ENCODE measurements at places on chromosomes 4 and X. TPM values are rescaled to one million over a fixed set of nuclear protein-coding genes. Genes with fewer than 3 reads are reported as not detected.

- no peak for DNase-seq
- H3K36me3 ChIP-seq: no peaks in the 10 kb centered on the region
- H3K4me3 ChIP-seq: no peak within 1 kb of the TSS
- H3K27me3 ChIP-seq: peaks cover 64% of the 10 kb centered on the region
Measured at GRCh38 chr4:153788413-153789276, at the start of gene SFRP2. TSS of gene SFRP2 (minus strand) at chr4:153789083. CDS start at chr4:153788835, 248 bp downstream.

- H3K27ac ChIP-seq: no peak overlapping the region
- no peaks in the 10 kb centered on the region for H3K4me1 ChIP-seq
- no peak overlapping the region for H3K4me3 ChIP-seq
- no peaks in the 10 kb centered on the region for H3K36me3 ChIP-seq
- DNase-seq: no peak
Measured at GRCh38 chr4:154559141-154559493, 3.7 kb upstream of the FGB start.

NXF2 gene
- polyA plus RNA-seq: not detected

DNA sequence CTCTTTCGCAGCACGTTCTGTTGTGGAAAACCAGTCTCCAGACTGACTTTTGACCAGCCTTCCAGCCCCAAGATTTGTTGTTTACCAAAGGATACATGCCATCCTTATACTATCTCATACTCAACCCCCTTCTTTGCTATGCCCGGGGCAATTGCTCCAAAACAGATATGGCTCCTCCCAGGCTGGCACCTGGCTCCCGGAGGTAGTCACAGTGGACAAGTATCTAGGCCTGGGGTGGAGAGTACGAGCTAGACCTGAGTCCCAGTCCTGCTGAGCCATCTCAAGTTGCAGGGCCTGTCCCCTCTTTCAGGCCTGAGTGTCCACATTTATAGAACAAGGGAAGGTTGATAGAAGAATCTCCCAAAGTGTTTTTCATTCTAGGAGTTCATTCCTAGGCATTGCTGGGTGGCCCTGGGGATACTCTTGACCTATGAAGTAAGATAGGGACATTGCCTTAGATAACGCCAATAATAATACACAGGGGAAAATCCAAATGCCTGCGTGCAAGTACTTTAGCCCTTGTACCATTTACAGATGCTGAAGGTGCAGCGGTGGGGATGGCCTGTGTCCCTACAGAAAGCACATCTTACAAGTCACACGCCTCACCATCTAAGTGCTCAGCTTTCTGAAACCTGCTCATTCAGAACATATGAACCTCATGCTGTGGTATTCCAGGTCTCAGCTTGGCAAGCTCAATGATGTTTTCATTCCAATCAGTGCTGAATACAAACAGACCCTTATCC is 136.7 kb upstream of the MAMLD1 start:
- no peaks in the 10 kb centered on the region for H3K4me1 ChIP-seq
- H3K4me3 ChIP-seq: no peak overlapping the region

BRS3 gene
- not detected for polyA plus RNA-seq

- H3K36me3 ChIP-seq: peaks cover 8% of the 10 kb centered on the region
- H3K4me1 ChIP-seq: no peaks in the 10 kb centered on the region
- no peaks in the 10 kb centered on the region for H3K27me3 ChIP-seq
- H3K27ac ChIP-seq: no peak overlapping the region
- H3K4me3 ChIP-seq: no peak overlapping the region
Measured at GRCh38 chrX:130413415-130413814, 11.6 kb downstream of the RBMX2 start.

MAGEA6 gene
- polyA plus RNA-seq: not detected

NUDT10 gene
- 0.91 TPM for polyA plus RNA-seq

DNA sequence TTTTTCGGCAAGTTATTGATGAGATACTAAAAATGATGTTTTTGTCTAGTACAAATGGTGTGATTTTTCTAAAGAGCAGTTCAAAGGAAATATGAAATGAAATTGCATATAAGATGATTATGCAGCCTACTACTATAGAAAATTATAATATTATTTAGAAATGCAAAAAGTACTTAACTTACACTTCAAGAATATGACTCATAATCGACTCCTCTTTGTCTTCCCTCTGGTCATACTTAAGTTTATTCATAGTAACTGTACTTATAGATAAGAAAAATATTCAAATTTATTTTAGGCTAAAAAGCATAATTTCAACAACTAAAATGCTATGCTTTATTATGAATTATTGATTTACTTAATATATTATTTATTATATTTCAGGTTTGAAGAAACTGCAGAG is 33.2 kb downstream of the CEP44 start:
- H3K27me3 ChIP-seq: no peaks in the 10 kb centered on the region
- H3K27ac ChIP-seq: no peak overlapping the region
- no peak overlapping the region for H3K4me3 ChIP-seq
- H3K36me3 ChIP-seq: no peaks in the 10 kb centered on the region
- H3K4me1 ChIP-seq: peaks cover 2% of the 10 kb centered on the region
- DNase-seq: peak; percentile 36

GRCh38 chr4:152880263-152880662 is 55.9 kb upstream of the FHDC1 start:
- H3K27ac ChIP-seq: no peak overlapping the region
- H3K4me1 ChIP-seq: no peaks in the 10 kb centered on the region
- no peaks in the 10 kb centered on the region for H3K27me3 ChIP-seq
- no peak for DNase-seq

- H3K27ac ChIP-seq: peak overlapping the region; percentile 62
- peaks cover 5% of the 10 kb centered on the region for H3K4me1 ChIP-seq
- DNase-seq: peak; percentile 85
- H3K4me3 ChIP-seq: no peak overlapping the region
Measured at GRCh38 chr4:114349543-114350175, 248.9 kb upstream of the UGT8 start.

DNA sequence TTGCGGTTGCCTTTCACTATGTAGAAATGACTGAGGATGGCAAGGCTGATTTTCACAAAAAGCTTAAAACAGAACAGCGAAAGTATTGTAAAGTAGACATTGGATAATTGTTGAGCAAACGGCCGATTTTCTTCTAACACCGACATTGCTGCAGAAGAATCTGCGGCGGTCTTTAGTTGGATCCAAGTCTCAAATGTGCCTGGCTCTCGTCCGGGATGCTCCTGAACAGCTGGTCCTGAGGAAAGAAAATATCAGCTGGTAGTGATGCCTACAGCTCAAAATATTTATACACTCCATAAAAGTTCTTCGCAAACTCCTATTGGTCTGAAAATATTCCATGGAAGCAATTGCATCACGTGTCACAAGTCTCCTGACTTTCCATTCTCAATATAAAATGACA is at the start of gene ASB5:
TSS of gene ASB5 (minus strand) at position 260 of the 400 bp plus-strand sequence. CDS start at position 146, 114 bp downstream.
- DNase-seq: no peak
- H3K36me3 ChIP-seq: no peaks in the 10 kb centered on the region
- no peak within 1 kb of the TSS for H3K4me3 ChIP-seq
- H3K27me3 ChIP-seq: no peaks in the 10 kb centered on the region
- H3K4me1 ChIP-seq: peaks cover 4% of the 10 kb centered on the region

DNA sequence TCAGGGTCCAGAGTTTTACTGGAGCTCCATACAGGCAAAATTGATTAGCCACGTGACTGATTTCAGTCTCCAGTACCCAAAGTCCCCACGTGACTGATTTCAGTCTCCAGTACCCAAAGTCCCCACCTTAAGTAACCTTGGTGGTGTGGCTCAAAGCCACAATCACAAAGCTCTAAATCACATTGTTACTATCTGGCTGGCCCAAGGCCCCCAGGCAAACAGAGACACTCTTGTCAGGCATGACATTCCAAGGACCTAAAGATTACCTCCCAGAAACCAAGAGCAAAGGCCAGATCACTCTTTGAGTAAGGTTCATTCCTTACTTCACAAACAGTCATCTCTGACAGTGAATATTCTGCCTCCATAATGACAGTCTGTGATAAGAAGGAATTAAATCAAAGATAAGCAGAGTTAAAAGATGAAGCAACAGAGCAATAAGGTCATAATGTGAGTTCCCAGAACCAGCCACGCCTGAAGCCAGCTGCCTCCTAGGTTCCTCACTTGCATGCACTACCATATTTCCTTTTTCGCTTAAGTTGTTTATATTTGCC is 78.5 kb downstream of the ANXA3 start:
- no peak overlapping the region for H3K27ac ChIP-seq
- no peak for DNase-seq

GRCh38 chr4:96264941-96265463 is 425.1 kb downstream of the PDHA2 start:
- H3K36me3 ChIP-seq: no peaks in the 10 kb centered on the region
- no peak overlapping the region for H3K27ac ChIP-seq
- no peaks in the 10 kb centered on the region for H3K4me1 ChIP-seq
- DNase-seq: no peak
- H3K27me3 ChIP-seq: no peaks in the 10 kb centered on the region

RTL5 gene
- 2.5 TPM for polyA plus RNA-seq

DNA sequence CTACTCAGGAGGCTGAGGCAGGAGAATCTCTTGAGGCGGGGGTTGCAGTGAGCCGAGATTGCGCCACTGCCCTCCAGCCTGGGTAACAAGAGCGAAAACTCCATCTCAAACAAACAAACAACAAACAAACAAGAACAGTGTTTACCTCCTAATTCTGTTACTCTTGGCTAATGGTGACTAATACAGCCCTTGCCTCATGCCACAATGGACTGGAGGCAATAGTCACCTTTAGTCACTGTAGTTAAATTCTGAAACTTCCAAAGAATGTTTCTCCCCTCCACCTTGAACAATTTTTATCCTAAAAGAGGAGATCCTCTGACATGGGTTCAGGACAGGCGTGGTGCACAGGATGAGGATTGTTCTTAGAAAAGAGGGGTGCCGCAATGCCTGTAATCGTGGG is 241.2 kb upstream of the CTSO start:
- no peak overlapping the region for H3K4me3 ChIP-seq
- H3K27ac ChIP-seq: no peak overlapping the region
- H3K27me3 ChIP-seq: no peaks in the 10 kb centered on the region
- no peak for DNase-seq

DNA sequence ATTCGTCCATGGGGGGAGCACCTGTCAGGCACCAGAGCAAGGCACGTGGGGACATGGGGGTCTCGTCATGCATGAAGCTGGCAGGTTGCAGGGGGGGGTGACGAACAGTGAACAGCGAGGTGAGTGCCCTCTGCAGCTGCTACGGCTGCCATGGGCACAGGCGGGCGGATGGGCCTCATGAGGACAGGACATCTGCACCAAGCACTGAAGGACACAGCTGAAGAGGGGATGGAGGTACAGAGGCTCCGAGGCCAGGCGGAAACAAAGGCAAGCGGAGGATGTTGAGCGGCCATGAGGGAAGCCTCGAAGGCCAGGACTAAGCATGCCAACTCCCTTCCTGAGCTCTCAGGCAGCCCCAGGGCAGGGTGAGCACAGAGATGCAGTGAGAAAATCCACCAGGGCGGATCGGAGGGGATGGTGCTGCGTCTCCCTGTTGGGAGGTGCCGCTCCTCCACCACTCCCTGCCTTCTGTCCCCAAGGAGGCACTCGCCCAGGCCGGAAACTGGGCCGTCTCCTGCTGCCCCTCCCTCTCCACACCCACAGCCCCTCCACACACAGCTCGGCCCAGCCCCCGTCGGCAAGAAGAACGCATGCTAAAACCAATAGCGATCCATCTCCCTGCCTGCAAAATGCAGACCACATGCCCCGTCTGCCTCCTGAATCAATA is 24.6 kb downstream of the ABLIM2 start:
- H3K36me3 ChIP-seq: no peaks in the 10 kb centered on the region
- H3K27ac ChIP-seq: no peak overlapping the region
- H3K27me3 ChIP-seq: peaks cover 51% of the 10 kb centered on the region
- H3K4me1 ChIP-seq: no peaks in the 10 kb centered on the region
- no peak for DNase-seq

DNA sequence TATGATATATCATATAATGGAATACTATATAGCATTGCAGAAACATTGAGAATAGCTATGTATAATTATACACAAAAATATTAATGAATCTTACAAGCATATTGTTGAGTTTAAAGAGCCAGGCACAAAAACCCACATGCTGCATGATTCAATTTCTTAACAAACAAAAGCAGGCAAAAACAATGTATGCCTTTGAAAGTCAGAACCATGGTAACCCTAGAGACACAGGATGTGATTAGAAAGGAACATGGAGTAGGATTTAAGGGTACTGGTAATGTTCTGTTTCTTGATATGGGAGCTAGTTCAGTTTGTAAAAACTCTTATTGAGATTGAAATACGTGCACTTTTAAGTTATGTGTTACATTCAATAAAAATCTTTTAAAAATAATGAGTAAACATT is 21.5 kb downstream of the CXCL8 start:
- H3K27me3 ChIP-seq: no peaks in the 10 kb centered on the region
- H3K4me3 ChIP-seq: no peak overlapping the region
- no peak overlapping the region for H3K27ac ChIP-seq
- H3K36me3 ChIP-seq: no peaks in the 10 kb centered on the region

LGI2 gene
- not detected for polyA plus RNA-seq

LUZP4 gene
- not detected for polyA plus RNA-seq

UCP1 gene
- not detected for polyA plus RNA-seq

BTK gene
- not detected for polyA plus RNA-seq

DNA sequence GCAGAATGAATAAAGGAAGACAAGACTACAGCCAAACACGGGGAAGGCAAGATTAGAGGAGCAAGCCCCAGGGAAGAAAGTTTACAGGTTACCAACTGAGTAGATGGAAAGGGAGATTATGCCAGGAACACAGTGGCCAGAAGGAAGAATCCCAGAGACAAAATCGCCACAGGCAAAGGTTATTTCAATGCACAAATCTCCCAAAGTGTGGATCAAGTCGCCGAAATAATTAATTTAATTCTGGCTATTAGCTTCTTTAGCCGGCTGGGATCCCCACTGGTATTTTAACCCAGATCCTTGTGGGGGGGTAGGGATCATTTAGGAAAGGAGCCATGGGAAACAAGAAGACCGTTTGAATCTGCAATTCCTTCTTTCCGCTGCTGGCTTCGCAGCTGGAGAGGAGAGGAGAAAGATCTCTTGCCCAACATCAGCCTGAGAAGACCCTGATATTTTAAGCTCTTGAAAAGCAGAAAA is 171.0 kb downstream of the DHX15 start:
- H3K27me3 ChIP-seq: no peaks in the 10 kb centered on the region
- H3K36me3 ChIP-seq: no peaks in the 10 kb centered on the region

GRCh38 chr4:183639291-183639690 is 19.7 kb downstream of the RWDD4 start:
- no peak overlapping the region for H3K4me3 ChIP-seq
- peaks cover 15% of the 10 kb centered on the region for H3K4me1 ChIP-seq
- H3K27ac ChIP-seq: peak overlapping the region; percentile 100
- DNase-seq: peak; percentile 24
